ENCODE measurements at places on chromosomes 5 and 9. TPM values are rescaled to one million over a fixed set of nuclear protein-coding genes. Genes with fewer than 3 reads are reported as not detected.
A peak's percentile ranks its signal among the peaks of the same experiment; 100 is the strongest.

DNA sequence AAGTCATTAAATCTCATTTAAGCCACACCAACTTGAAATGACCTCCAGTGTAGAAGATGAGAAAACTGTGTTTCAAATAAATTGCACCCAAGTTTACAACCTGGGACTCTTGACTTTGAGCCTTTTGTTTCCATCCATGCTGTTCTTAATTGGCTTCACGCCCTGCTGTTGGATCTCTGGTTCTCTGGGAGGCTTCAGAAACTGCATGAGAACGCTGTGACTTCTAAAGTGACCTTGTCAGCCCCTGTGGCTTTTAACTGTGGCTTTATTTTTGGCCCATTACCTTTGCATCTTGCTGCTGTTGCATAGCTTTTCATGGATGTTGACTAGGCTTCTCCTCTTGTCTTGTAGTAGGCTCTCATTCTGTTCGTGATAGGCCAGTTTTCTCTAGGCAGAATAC lies 29.3 kb downstream of the TNFAIP8 start:
- DNase-seq = no peak
- H3K27me3 ChIP-seq = no peaks in the 10 kb centered on the region
- H3K4me3 ChIP-seq = no peak overlapping the region
- H3K27ac ChIP-seq = peak overlapping the region; percentile 40

- H3K4me3 ChIP-seq = no peak overlapping the region
- H3K27me3 ChIP-seq = peaks cover 80% of the 10 kb centered on the region
- no peak overlapping the region for H3K27ac ChIP-seq
- H3K4me1 ChIP-seq = no peaks in the 10 kb centered on the region
- no peak for DNase-seq
These were observed 298.5 kb upstream of the KIF2A start for GRCh38 chr5:62007457-62007856.

GRCh38 chr9:23477908-23478307 lies 348.1 kb downstream of the ELAVL2 start:
- H3K4me1 ChIP-seq = no peaks in the 10 kb centered on the region
- H3K27me3 ChIP-seq = peaks cover 2% of the 10 kb centered on the region
- no peak for DNase-seq
- no peak overlapping the region for H3K4me3 ChIP-seq
- no peak overlapping the region for H3K27ac ChIP-seq

- H3K36me3 ChIP-seq = no peaks in the 10 kb centered on the region
- H3K4me1 ChIP-seq = no peaks in the 10 kb centered on the region
- peaks cover 8% of the 10 kb centered on the region for H3K27me3 ChIP-seq
- H3K27ac ChIP-seq = no peak overlapping the region
These were observed 72.6 kb downstream of the TENT4A start for GRCh38 chr5:6785861-6786180.

Gene IRX4
- total RNA-seq = not detected

GRCh38 chr5:146130440-146131045 lies 25.2 kb upstream of the PLAC8L1 start:
- DNase-seq = no peak
- no peaks in the 10 kb centered on the region for H3K4me1 ChIP-seq
- no peak overlapping the region for H3K4me3 ChIP-seq
- peaks cover 35% of the 10 kb centered on the region for H3K36me3 ChIP-seq
- H3K27ac ChIP-seq = no peak overlapping the region

Gene SARDH
- total RNA-seq = 13.9 TPM

DNA sequence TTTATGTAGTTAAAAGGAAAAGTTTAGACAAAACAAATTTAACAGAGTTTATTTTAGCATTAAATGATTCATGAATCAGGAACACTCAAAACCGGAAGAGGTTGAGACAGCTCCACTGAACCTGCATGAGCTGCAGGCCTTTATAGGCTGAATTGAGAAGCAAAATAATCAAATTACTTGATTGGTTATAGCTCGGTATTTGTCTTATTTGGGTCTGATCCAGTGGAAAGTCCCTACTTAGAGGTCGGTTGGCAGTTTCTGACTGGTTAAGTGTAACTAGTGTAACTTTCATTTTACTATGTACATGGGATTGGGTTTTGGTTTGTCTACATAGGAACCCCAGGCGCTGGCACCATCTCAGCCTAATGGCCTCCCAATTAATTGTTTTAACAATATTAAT lies 74.1 kb upstream of the PIK3R1 start:
- no peak overlapping the region for H3K27ac ChIP-seq
- peaks cover 4% of the 10 kb centered on the region for H3K36me3 ChIP-seq
- no peak for DNase-seq
- H3K4me3 ChIP-seq = no peak overlapping the region
- peaks cover 3% of the 10 kb centered on the region for H3K4me1 ChIP-seq

DNA sequence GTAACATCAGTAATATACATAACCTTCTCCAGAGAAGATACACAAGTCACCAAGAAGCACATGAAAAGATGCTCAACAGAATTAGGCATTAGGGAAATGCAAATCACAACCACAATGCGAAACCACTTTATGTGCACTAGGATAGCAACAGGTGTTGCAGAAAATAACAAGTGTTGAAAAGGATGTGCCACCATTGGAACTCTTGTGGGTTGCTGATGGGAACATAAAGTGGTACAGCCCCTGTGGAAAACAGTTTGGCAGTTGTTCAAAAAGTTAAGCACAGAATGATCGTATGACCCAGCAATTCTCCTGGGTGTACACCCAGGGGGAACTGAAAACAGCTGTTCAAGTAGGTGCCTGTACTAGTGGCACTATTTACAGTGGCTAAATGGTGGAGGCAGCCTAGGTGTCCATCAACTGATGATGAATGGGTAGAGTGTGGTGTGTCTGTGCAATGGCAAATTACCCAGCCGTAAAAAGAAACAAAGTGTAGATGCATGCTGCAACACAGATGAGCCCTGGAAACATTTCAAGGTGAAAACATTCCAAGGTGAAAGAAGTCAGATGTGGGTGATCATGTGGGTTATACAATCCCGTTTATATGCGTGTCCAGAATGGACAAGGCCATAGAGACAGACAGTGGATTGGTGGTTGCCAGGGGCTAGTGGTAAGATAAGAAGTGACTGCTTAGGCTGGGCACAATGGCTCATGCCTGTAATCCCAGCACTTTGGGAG lies 27.2 kb downstream of the CCDC69 start:
- no peaks in the 10 kb centered on the region for H3K27me3 ChIP-seq
- H3K27ac ChIP-seq = no peak overlapping the region
- no peak overlapping the region for H3K4me3 ChIP-seq
- no peaks in the 10 kb centered on the region for H3K4me1 ChIP-seq
- H3K36me3 ChIP-seq = peaks cover 4% of the 10 kb centered on the region

Gene PCDHB7
- total RNA-seq = 1.6 TPM

Gene LRRC70
- total RNA-seq = 1.7 TPM

Gene FGD3
- 41.9 TPM for total RNA-seq

Gene TTC16
- total RNA-seq = not detected

DNA sequence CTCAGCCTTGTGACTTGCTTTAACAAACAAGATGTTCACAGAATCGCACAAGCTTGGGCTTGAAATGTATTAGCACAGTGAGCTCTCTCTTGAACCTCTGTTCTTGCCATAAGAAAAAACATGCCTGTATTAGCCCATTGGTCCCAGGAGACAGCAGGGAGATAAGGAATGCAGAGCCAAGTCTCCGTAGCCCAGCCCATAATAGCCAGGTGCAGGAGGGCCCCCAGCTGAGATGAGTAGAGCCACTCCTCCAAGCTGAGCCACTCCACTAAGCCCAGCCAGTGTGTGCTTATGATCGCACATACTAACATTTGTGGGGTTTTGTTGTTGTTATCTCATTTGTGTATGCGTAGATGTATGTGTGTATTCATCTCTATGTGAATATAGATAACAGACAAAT lies 21.6 kb upstream of the SVEP1 start:
- no peak overlapping the region for H3K4me3 ChIP-seq
- no peak overlapping the region for H3K27ac ChIP-seq
- DNase-seq = no peak
- no peaks in the 10 kb centered on the region for H3K27me3 ChIP-seq
- H3K4me1 ChIP-seq = peaks cover 12% of the 10 kb centered on the region

Gene DELE1
- 91.5 TPM for total RNA-seq

DNA sequence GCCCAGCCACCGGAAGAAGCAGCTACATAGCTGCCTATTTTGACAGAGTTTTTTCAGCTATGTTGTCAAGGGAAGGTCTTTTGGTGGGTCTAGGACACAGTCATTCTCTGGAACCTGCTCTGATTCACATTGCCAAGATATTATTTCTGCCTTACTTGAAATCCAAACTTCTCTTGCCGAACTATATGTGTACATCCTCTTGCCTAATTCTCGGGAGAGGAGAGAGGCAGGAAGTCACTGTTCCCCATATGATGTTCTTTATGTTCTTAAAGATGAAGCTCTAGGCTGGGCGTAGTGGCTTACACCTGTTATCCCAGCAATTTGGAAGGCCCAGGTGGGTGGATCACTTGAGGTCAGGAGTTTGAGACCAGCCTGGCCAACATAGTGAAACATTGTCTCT lies 8.6 kb downstream of the TMEM252 start:
- peaks cover 25% of the 10 kb centered on the region for H3K27me3 ChIP-seq
- no peak overlapping the region for H3K27ac ChIP-seq
- DNase-seq = no peak
- peaks cover 6% of the 10 kb centered on the region for H3K4me1 ChIP-seq
- no peaks in the 10 kb centered on the region for H3K36me3 ChIP-seq
- no peak overlapping the region for H3K4me3 ChIP-seq

DNA sequence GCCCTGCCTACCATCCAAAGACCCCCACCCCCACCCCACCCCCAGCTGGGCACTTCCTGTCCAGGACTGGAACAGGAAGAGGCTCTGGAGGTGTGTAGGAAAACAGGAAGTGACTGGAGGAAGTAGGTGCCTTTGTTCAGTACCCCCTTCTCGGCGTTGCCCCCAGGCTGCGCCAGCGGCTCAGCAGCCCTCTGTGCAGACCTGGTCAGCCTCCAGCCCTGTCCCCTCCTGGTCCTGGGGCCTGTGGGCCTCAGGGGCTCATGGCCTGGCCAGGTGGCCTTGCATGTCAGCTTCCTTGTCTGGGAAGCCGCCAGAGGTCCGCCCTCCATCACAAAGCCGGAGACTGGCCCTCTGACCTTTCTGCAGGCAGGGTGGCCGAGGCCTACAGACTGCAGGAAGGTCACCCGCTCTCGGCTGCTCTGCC lies 26.0 kb downstream of the FLT4 start:
- H3K27me3 ChIP-seq = peaks cover 31% of the 10 kb centered on the region
- H3K4me1 ChIP-seq = peaks cover 2% of the 10 kb centered on the region
- no peak overlapping the region for H3K27ac ChIP-seq
- no peak for DNase-seq
- H3K4me3 ChIP-seq = no peak overlapping the region

GRCh38 chr5:115543365-115544042 lies 1.1 kb downstream of the FEM1C start:
- H3K36me3 ChIP-seq = peaks cover 20% of the 10 kb centered on the region
- peak overlapping the region; percentile 96 for H3K4me3 ChIP-seq
- H3K27me3 ChIP-seq = no peaks in the 10 kb centered on the region
- peak overlapping the region; percentile 99 for H3K27ac ChIP-seq

Gene SLC6A18
- not detected for total RNA-seq

Gene SEMA4D
- 44.7 TPM for total RNA-seq

DNA sequence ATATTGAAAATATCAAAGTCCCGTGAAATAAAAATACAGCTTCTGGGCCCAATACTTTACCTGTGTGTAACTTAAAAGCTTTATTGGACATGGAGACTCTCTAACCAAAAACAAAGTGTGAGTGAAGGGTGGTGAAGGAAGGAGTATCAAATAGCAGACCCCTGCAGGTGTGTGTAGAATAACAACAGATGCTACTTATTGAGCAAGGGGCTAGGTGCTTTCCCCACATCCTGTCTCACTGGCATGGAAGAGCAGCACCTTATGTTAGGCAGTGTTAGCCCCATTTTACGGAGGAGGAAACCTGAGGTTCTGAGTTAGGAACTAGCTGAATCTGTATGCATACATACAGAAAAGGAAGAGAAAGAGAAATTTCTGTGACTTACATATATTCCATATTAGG lies 21.8 kb downstream of the SLIT3 start:
- no peak overlapping the region for H3K4me3 ChIP-seq
- DNase-seq = no peak
- H3K27me3 ChIP-seq = no peaks in the 10 kb centered on the region
- peaks cover 6% of the 10 kb centered on the region for H3K4me1 ChIP-seq

- no peak for DNase-seq
- peak overlapping the region; percentile 96 for H3K27ac ChIP-seq
- no peaks in the 10 kb centered on the region for H3K27me3 ChIP-seq
- peaks cover 23% of the 10 kb centered on the region for H3K36me3 ChIP-seq
These were observed 520 bp upstream of the DHFR start for GRCh38 chr5:80655231-80655774.

DNA sequence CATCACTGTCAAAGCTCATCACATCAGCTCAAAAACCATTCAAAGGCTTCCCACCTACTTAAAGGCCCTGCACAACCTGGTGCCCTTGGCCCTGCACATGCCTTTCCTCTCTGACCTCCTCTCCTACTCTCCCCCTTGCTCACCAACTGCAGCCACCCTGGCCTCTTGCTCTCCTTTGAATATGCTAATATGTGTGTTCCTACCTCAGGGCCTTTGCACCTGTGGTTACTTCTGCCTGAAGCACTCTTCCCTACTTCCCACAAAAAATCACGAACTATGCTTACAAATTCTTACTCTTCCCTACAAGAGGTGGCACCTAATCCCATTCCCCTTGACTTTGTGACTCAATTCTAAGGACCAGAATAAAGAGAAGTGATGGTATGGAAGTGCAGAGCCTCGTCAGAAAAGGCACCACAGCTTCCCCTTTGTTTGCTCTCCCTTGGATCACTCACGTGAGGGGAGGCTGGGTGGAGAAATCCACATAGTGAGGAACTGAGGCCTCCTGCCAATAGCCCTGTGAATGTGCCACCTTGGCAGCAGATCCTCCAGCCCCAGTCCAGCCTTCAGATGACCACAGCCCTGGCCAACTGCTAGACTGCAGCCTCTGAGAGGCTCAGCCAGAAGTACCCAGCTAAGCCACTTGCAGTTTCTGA lies 3.2 kb upstream of the TMEM171 start:
- no peak for DNase-seq
- H3K4me1 ChIP-seq = peaks cover 22% of the 10 kb centered on the region
- peaks cover 42% of the 10 kb centered on the region for H3K27me3 ChIP-seq
- no peak overlapping the region for H3K4me3 ChIP-seq
- H3K27ac ChIP-seq = no peak overlapping the region

DNA sequence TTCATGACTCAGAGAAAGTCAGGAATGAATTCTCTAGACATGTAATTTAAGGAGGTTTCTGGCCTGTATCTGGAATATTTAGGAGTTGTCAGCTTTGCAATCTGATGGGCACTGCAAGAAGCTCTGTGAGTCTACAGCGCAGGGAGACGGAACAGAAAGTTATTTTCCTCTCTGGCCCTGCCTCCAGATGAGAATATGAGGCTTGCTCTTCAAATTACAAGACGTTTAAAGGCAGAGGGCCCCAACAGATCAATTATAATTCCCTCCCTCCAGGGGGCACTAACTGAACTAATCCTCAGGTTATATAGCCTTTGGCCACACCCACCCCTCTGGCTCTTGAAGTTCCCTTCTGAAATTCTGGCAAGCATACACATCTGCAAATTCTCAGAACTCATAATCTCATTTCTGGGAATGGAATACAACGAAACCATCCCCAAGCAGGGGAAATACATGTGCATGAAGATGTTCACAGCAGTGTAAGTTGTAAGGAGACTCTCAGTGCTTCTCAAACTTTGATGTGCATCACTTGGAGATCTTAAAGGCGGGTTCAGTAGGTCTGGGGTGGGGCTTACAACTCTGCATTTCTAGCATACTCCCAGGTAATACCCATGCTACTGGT lies 307.6 kb downstream of the CWC27 start:
- no peak for DNase-seq
- H3K4me1 ChIP-seq = peaks cover 67% of the 10 kb centered on the region
- H3K27ac ChIP-seq = peak overlapping the region; percentile 63
- H3K36me3 ChIP-seq = no peaks in the 10 kb centered on the region

- peak overlapping the region; percentile 93 for H3K27ac ChIP-seq
- H3K36me3 ChIP-seq = peaks cover 7% of the 10 kb centered on the region
- H3K4me1 ChIP-seq = peaks cover 13% of the 10 kb centered on the region
- H3K27me3 ChIP-seq = no peaks in the 10 kb centered on the region
These were observed 795 bp downstream of the NDUFAF2 start for GRCh38 chr5:60945813-60946187.

All from mesothelial cell of epicardium (in vitro differentiated cells).